ENCODE measurements at places on chromosomes 3 and 15.

GRCh38 chr15:26298010-26298658 is 435.0 kb upstream of the ATP10A start:
- no peak for DNase-seq

DNA sequence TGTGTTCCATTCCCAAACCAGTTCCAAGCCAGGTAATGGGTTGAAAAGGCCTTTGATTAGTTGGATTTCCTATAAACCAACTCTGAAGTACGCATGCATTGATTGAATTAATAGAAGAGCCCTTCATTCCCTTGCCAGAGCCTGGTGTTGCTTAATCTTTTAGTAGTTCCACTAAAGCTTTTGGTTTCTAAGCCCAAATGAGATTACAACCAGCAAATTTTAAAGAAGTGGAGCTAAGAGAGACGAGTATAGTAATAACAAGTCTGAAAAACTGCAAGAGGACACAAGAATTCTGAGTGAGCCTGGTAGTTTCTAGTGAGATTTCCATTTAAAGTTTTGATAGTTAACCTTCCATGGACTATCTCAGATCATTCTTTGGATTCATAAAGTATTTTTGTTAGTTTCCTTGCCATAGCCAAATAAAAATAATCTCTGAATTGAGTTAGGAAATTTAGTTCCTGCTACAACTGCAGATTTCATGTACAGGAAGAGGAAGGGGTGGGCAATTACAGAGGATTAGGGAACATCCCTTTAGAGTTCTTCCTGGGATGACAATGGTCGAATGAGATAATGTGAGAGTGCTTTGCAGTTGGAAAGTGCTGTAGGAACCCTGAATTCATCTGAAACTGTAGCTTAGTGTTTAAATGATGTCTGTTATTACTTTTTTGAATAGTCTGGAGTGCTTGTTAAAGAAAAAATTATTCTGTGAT is 136.8 kb downstream of the FNDC3B start:
- no peak for DNase-seq

- no peak for DNase-seq
These were observed 48.0 kb upstream of the MEX3B start for GRCh38 chr15:82093774-82094211.

- no peak for DNase-seq
These were observed 39.3 kb downstream of the GRK7 start for GRCh38 chr3:141802316-141803077.

DNA sequence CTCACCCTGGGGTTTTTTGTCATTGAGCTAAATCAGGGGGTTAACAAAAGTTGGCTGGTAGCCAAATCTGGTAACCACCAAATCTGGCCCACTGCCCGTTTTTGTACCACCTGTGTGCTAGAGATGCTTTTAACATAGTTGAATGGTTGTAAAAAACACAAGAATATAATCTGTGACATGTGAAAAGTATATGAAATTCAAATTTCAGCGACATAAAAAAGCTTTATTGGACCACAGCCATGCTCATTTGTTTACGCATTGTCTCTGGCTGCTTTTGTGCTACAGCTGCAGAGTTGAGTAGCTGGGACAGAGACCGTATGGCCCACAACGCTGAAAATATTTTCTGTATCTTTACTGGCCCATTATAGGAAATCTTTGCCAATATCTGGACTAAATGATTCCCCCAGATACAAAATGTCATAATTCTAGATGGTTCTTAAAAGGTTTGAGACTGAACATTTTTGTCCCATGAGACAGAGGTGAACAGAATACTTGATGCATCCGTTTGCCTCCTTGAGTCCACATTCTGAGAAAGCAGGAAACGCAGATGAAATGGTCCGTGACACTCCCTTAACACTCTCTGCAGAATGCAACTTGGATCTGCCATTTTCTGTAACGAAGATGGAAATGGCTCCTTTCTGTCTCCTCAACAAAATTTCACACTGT is 120.9 kb upstream of the PDZRN3 start:
- no peak for DNase-seq

DNA sequence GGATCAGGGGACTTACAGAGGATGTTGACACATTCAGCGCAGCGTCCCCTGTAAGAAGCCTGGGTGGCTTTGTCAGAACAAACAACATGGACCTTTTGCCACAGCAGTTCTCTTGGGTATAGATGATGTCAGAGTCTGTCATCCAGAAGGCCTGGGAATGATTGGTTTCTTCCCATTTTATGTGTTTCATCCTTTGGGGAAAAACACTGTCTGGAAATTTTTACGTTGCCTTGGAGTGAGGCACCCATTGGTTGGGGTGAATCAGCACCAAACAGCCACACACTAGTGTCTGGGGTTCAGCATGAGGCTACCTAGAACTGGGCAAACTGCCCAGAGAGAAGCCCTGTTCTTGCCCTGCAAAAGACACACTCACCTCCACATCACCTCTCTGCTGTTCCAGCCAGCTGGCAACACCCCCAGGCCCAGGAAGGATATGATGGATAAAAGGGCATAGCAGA is 123.0 kb downstream of the FAM43A start:
- DNase-seq = no peak

GRCh38 chr3:55158345-55158744 is 230.5 kb upstream of the LRTM1 start:
- no peak for DNase-seq

GRCh38 chr3:198081421-198081844 is 121.4 kb downstream of the LMLN start:
- no peak for DNase-seq

- no peak for DNase-seq
These were observed 142.3 kb upstream of the MEF2A start for GRCh38 chr15:99423186-99424130.

DNA sequence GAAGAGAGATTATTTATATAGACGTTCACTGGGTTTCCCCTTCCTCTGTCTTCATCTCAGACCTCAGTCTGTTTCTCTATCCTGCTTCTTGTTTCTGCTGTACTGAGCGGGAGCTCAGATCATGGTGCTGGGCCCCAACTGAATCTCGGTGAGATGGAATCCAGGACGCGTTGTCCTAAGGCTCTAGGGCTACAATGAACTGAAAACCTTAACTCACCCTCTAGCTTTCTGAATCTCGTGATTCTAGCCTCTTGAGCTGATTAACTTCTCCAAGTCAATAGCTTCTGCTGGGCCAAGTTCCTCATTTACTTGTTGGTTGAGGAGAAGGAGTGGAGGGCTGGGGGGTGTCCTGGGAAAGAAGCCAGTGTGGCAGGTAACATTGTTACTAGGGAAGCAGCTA is 32.7 kb upstream of the MAP3K13 start:
- no peak for DNase-seq

GRCh38 chr3:73074781-73075180 is 13.3 kb downstream of the EBLN2 start:
- DNase-seq = no peak

DNA sequence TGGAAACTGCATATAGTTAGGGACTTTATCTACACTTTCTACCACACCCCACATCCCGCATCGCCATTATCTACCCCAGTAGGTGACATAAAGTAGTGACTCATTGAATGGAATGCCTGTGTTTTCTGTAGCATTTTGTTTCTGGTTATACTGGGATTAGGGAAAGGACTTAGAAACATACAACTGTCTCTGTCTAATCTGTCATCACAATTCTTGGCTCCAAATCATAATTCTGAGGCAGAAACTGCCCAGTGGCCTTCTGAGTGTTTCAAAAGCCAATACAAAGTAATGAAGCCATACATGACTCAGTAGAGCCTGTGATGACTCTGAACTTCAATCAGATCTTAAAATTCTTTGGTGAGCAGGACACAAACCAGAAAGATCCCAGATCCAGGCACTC is 115.7 kb upstream of the CHRM5 start:
- no peak for DNase-seq

DNA sequence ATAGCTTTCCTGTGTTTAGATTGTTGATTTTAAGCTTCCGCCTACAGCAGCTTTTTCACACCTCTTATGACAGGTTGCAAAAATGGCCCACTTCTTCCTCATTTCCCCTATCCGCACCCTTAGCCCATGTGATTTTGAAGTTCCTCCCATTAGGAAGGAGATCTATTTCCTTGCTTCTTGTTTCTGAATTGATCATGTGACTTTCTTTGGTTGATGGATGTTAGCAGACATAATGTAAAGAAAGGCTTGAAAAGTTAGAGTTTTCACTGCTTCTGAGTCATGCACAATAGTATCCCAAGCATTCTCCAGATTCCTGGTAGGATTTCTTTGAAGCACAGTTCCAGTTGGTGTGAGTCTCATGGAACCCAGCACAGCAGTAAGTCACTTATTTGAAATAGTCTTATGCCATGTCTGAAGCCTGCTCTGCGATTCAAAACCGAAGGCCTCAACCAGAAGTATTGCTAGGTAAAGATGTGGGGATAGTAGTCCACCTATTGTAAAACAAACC is 76.6 kb downstream of the EDEM1 start:
- no peak for DNase-seq

GRCh38 chr3:158831861-158832260 is 30.0 kb downstream of the MFSD1 start:
- no peak for DNase-seq

DNA sequence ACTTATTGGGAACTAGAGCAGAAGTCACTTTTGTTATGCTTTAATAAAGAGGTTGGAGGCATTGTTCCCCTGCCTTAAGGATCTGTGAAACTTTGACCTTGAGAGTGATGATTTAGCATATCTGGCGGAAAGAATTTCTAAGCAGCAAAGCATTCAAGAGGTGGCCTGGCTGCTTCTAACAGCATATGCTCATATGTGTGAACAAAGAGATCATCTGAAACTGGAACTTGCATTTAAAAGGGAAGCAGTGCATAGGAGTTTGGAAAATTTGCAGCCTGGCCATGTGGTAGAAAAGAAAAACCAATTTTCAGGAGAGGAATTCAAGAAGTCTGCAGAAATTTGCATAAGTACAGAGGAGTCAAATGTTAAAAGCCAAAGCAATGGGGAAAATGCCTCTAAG is 56.4 kb upstream of the GOLIM4 start:
- DNase-seq = no peak

GRCh38 chr15:52427804-52428203 is 100.9 kb downstream of the MYO5A start:
- no peak for DNase-seq

DNA sequence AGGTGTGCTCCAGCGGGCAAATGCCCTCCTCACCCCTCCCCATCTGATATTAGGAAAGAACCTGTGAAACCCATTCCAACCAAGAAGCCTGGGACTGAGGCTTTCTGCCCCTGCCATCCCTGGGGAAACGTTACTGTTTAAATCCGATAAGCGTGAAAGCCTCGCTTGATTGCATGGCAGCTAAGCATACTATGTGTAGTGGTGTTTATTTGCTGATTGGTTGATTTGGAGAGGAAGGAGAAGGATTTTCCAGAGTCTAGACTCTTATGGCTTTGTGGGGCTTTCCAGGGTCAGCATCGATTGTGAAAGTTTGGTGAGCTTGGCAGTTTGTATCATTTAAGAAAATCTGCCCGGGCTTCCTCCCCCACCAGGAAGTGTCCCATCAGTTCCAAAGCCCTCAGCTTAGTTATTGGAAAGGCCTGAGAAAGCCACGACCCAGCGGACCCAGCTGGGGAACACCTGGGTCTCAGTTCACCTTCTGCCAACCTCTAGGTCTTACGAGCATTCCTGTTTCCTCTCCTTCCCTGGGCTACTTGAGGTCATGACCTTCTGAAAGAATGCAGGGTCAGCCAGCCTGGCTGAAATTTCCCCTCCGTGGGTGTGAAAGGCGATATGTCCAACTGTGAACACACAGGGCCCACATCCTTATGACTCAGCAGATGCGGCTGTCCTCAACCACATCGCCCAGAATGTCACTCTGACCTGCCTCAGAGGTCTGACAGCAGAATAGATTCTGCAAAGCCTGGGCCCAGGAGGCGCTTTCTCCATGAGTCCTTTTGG is 62.8 kb upstream of the HERC1 start:
- DNase-seq = peak; percentile 78

DNA sequence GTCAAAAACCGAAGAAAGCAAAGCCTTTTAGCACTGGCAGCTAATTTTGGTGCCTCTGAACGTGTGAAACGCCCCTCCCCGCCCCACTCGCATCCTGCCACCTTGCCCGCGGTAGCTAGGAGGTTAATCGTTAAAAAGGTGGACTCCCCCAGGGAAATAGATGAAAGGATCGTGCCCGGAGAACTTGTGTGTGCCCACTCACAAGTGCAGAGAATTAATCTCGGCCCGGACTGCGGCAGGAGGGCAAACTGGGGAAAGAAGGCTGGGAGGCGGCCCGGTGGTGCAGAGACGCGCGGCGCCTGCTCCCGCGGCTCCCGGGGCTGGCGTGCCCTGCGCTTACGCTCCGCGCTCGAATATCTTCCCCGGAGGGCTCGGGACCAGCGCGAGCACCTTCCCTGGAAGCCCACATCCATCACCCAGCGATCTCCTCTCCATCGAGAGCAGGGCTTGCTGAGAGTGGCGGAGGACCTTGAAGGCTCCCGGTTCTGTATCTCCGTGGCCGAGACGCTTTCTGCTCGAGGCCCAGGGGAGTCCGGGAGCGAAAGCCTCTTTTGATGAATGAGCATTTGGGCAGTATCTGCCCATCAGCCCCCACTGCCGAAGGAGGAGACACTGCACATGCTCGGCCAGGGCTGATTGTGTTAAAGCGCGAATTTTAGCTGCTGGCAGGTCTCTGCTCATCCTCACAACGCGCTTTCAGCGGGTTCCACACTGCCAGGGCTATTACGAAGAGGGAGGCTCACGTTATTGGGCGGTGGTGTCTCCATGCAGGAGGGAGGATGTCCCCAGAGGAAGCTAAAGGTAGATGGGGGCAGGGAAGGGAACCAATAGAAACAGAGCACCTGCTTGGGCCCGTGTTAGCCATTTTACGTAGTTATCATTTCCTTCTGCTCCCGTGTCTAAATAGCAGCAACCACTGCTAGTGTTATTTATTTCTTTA is 1.3 kb upstream of the SPTSSB start:
- DNase-seq = no peak

DNA sequence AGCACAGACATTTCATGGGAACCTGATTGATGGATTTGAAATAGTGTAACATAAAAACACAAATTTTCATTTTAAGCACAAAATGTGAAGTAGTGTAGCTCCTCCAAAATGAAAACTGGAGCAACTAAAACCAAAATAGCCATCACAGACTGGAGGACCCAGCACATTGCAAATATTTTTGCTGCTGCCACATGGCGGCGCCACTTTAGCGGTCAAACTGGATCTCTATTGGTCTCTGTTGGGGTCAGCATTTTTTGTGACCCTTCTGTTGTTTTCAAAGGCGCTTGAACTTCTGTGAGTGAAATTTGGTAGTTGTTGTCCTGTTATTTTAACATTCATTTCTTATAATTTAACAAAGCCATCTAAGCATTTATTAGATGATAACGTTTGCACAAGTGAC is 259.9 kb downstream of the IL20RB start:
- no peak for DNase-seq

GRCh38 chr3:12884790-12885582 is 43.6 kb upstream of the RPL32 start:
- DNase-seq = no peak

DNA sequence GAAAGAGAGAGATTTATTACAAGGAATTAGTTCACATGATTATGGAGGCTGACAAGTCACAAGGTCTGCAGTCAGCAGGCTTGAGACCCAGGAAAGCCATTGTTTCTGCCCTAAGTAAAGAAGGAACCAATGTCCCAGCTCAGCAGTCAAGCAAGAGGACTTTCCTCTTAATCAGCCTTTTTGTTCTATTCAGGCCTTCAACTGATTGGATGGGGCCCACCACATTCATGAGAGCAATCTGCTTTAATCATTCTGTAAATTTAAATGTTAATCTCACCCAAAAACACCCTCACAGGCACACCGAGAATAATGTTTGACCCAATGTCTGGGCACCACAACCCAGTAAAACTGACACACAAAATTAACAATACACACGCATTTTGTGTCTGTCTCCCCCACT is 64.3 kb downstream of the TRIM42 start:
- no peak for DNase-seq

- DNase-seq = no peak
These were observed 532.5 kb upstream of the KCNMB2 start for GRCh38 chr3:178003756-178004155.

GRCh38 chr15:84813931-84814330 is 3.2 kb upstream of the ALPK3 start:
- DNase-seq = no peak

Measured in KG1 (cell line).